Panc1 (cell line): ENCODE measurements at places on chromosomes 11 and 22.

DNA sequence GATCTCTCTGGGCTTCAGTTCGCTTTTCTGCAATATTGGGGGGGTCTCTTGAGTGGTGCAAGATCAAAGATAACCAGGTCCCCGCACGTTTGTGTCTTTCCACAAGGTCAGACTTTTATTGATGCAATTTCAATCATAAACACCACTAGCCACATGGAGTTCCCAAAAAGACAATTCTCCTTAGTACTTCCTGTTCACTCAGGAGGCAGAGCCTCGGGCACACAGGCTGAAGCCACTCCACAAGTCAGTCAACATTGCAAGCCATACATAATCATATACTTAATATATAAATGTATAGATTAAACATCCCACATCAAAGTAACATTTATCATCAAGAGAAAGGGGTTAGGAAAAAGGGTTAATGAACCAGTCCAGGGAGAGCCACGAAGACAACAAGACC, 12.0 kb downstream of the ST14 start:
- H3K27ac ChIP-seq = no peak overlapping the region
- H3K4me3 ChIP-seq = no peak overlapping the region
- H3K36me3 ChIP-seq = no peaks in the 10 kb centered on the region
- no peaks in the 10 kb centered on the region for H3K27me3 ChIP-seq
- H3K4me1 ChIP-seq = no peaks in the 10 kb centered on the region

DNA sequence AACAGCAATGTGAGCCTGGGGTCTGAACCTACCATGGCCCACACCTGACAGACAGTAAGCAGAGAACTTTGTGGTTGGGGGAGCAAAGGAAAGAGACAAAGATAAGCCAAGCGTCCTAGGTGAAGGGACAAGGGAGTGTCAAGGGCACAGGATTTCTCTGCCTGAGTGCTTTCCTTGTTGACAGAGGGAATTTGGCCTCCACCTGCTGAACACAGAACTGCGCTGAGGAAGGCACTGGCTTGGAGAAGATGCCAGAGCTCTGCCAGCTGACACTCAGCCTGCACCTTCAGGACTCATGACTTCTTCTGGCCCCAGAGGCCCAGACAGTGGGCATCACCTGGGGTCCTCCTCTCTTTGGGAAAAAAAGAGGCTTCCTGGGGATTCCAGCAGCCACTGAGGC, 789 bp upstream of the LRRC55 start:
- H3K4me3 ChIP-seq = no peak overlapping the region
- H3K27me3 ChIP-seq = peaks cover 4% of the 10 kb centered on the region; the same call in 1 of the 2 replicates
- no peaks in the 10 kb centered on the region for H3K4me1 ChIP-seq
- no peaks in the 10 kb centered on the region for H3K36me3 ChIP-seq
- no peak overlapping the region for H3K27ac ChIP-seq

GRCh38 chr22:31876156-31876920, 68.0 kb upstream of the YWHAH start:
- no peak overlapping the region for H3K4me3 ChIP-seq
- H3K36me3 ChIP-seq = no peaks in the 10 kb centered on the region
- no peaks in the 10 kb centered on the region for H3K4me1 ChIP-seq
- DNase-seq = no peak
- H3K27ac ChIP-seq = no peak overlapping the region

- no peaks in the 10 kb centered on the region for H3K27me3 ChIP-seq
- H3K36me3 ChIP-seq = no peaks in the 10 kb centered on the region
- no peak overlapping the region for H3K4me3 ChIP-seq
- no peak overlapping the region for H3K27ac ChIP-seq
These were observed 75.9 kb downstream of the DGCR2 start for GRCh38 chr22:19046287-19046686.

GRCh38 chr11:32466279-32466915, 31.1 kb upstream of the WT1 start:
- no peak for DNase-seq
- H3K27me3 ChIP-seq = no peaks in the 10 kb centered on the region
- no peaks in the 10 kb centered on the region for H3K36me3 ChIP-seq
- no peak overlapping the region for H3K4me3 ChIP-seq
- H3K4me1 ChIP-seq = 0 out of 2 replicates have a peak, but pooled peaks cover 3% of the 10 kb centered on the region

- peaks cover 33% of the 10 kb centered on the region for H3K27me3 ChIP-seq
- no peak overlapping the region for H3K27ac ChIP-seq
- peaks cover 6% of the 10 kb centered on the region; the same call in 1 of the 2 replicates for H3K4me1 ChIP-seq
- H3K36me3 ChIP-seq = no peaks in the 10 kb centered on the region
- H3K4me3 ChIP-seq = 0 out of 2 replicates have a peak overlapping the region, but pooled peaks have one; percentile 6
- DNase-seq = no peak
These were observed 9.3 kb upstream of the CEP295 start for GRCh38 chr11:93652161-93652597.

DNA sequence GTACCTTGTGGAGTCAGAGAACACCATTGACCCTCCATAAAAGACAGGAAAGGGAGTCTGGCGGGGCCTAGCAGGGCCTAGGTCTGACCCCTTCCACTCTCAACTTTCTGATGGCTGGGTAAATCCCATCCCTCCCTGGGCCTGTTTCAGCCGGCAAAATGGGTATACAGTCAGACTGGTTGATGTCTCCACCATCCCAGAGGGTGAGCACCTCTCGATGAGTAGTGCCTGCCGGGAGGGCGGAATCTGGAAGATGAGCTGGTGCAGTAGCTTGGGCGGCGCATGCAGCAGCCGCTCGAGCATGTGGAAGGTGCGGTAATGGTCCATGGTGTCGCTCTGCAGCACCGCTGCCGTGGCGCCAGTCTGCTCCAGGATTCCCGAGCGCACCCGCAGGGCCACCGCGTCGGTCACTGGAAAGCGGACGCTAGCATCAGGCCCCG, 528 bp downstream of the FIBP start:
- H3K4me1 ChIP-seq = peaks cover 47% of the 10 kb centered on the region
- H3K4me3 ChIP-seq = peak overlapping the region; percentile 93
- no peak for DNase-seq
- peak overlapping the region; percentile 98 for H3K27ac ChIP-seq
- peaks cover 4% of the 10 kb centered on the region; the same call in 1 of the 2 replicates for H3K36me3 ChIP-seq

- H3K36me3 ChIP-seq = no peaks in the 10 kb centered on the region
- no peaks in the 10 kb centered on the region for H3K27me3 ChIP-seq
- no peak overlapping the region for H3K4me3 ChIP-seq
These were observed 110.1 kb downstream of the NOX4 start for GRCh38 chr11:89381094-89381493.

DNA sequence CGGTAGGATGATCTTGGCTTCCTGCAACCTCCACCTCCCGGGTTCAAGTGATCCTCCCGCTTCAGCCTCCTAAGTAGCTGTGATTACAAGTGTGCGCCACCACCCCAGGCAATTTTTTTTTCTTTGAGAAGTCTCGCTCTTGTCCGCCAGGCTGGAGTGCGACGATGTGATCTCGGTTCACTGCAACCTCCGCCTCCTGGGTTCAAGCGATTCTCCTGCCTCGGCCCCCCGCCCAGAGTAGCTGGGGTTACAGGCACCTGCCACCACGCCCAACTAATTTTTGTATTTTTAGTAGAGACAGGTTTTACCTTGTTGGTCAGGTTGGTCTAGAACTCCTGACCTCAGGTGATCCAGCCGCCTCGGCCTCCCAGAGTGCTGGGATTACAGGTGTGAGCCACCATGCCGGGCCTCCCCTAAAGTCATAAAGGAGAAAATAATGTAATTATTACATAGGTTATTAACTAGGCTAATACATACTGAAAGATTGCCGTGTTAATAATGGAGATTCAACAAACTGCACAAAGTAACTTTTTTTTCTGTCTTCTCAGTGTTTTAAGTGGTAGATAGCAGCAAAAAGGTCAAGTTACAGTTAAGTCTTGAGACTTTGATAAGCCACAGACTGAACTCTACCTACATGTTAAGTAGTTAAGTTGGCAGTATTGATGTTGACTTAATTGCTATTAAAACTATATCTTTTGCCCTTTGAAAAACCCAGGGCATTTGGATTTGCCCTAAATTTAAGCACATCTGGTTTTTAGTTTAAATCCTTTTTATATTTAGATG, 3.9 kb downstream of the CAPRIN1 start:
- peaks cover 44% of the 10 kb centered on the region for H3K4me1 ChIP-seq
- no peak for DNase-seq
- H3K27ac ChIP-seq = peak overlapping the region; percentile 98; the same call in 1 of the 2 replicates
- H3K36me3 ChIP-seq = peaks cover 33% of the 10 kb centered on the region

DNA sequence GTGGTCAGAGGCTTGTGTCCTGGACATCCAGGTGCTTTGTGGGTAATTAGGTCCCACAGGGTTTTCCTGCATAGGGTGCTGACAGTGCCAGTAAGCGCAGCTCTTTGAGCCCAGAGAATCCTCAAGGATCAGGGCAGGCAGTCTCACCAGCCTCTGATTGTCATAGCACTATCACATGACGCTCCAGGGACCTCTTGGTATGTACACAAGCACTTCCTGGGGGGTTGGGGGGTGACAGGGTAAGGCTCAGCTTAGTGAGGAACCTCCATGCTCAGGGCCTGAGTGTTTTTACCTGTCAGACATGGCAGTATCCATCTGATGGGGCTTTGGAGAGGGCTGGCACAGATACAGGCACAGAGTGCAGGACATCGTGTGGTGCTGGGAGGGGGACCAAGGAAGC, 27.9 kb upstream of the SUSD2 start:
- no peaks in the 10 kb centered on the region for H3K36me3 ChIP-seq
- no peak for DNase-seq
- H3K27ac ChIP-seq = no peak overlapping the region
- H3K27me3 ChIP-seq = no peaks in the 10 kb centered on the region

DNA sequence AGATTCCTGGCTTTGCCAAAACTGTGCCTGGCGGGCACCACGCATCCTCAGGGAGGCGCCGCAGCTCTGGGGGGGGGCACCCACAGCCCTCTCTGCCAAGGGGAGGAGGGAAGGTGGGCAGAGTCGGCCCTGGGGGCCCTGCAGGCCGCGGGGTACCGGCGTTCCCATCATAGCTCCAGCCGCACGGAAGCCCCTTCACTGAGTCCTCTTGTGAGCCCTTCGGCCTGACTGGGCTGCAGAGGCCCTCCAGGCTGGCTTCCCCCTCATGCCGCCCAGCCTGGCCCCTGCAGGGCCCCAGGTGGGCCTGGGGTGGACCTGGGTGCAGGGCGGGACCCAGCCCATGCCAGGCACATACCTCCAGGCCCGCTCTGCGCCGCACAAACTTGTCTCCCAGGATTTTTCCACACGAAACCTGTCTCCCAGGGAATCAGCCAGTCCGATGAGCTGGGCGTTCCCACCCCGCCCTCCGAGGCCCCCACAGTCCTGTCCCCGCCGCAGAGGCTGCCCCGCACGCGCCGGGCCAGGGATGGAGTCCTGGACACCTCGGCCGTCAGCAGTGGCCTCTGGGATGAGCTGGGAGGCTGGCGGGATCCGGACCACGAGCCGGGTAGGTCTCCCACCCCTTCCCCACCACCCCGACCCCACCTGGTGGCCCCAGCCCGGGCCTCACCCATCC, 1.8 kb upstream of the PKP3 start:
- no peak overlapping the region; the same call in 1 of the 2 replicates for H3K27ac ChIP-seq
- no peaks in the 10 kb centered on the region for H3K36me3 ChIP-seq
- no peaks in the 10 kb centered on the region for H3K27me3 ChIP-seq
- peaks cover 51% of the 10 kb centered on the region for H3K4me1 ChIP-seq
- DNase-seq = no peak

DNA sequence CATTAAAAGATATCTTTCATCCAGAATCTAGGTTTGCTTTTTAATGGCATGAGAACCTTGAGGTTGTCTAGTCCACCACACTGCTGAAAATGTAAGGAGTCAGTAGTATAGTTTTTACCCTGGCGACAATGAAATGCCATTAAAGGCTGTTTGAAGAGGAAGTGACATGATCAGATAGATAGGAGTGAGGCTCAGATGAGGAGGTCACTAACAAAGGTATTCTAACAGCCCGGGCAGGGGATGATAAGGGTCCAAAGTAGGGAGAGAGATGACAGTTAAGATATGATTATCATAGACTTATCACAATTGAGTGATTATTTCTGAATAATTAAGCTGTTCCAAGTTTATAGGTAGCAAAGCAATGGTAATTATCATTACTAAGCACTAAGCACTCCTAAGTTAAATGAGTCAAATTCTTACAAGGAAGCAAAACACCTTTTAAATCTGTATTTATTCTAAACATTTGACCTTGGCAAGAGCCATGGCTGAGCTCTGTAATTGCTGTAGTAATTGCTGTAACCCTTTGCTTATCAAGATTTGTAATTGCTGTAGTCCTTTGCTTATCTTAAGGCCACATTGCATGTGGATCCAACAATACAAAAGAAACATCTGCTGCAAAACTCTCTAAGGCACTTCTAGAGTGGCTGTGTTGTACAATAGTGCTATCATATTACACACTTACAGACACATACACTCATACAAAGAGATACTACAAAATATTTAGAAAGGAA, 92.6 kb downstream of the ENTHD1 start:
- H3K4me1 ChIP-seq = no peaks in the 10 kb centered on the region
- no peak for DNase-seq
- no peaks in the 10 kb centered on the region for H3K27me3 ChIP-seq
- no peak overlapping the region for H3K4me3 ChIP-seq
- H3K36me3 ChIP-seq = no peaks in the 10 kb centered on the region
- H3K27ac ChIP-seq = no peak overlapping the region

DNA sequence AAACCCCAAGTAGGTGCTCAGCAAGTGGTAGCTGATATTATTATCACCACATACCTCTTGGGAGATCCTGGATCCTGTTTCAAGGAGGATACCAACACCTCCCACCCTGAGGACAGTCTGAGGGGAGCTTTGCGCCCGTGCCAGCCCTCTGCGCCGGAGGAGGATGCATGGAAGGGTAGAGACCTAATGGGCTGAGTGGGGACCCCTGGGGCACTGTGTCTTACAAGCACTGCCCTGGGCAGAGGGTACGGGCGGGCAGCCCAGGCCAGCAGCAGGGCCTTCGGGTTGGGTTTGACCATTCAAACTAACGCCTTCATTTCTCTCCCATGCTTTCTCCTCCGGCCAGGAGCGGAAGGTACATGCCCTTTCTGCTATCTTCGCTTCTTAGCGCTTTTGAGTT, 26.3 kb downstream of the MYBPC3 start:
- H3K36me3 ChIP-seq = no peaks in the 10 kb centered on the region
- no peak overlapping the region for H3K4me3 ChIP-seq

GRCh38 chr22:37566903-37567798, 6.9 kb downstream of the CDC42EP1 start:
- H3K4me1 ChIP-seq = peaks cover 44% of the 10 kb centered on the region
- 0 out of 2 replicates have a peak overlapping the region, but pooled peaks have one; percentile 34 for H3K27ac ChIP-seq
- no peaks in the 10 kb centered on the region for H3K27me3 ChIP-seq
- H3K36me3 ChIP-seq = no peaks in the 10 kb centered on the region
- no peak for DNase-seq

DNA sequence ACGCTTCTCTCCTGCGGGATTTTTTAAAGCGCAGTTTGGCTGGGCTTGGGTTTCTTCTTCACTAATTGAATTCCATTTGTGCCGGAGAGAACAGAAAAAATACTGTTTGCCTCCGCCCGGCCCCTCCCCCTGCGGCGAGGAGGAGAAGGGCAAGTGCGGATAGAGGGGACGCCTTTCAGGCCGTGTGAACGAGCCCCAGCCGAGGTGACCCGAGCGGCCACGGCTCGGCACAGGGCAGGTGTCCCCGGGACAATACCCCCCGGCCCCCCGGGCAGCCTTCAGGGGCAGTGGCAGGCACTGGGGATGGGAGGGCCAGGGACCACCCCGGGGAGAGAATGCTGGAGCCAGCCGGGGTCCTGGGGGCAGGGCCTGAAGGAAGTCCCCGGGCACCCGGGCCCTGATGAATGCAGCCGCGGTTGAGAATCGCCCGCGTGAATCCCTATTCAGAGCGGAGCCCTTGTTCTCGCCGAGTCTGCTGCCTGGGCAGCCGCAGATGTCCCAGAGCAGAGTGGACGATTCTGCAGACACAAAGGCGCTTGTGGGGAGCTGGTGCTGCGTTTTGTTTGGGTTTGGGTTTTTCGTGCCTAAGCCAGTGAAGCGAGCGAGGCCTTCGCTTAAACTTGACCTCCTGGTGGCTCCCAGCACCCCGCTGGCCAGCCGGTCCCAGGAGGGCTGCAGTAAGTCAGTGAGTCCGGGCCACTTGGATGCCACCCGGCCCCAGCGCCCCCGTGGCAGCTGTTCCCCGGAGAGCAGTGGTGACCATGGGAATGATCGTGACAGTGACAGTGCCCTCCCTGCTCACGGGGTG, 96.0 kb downstream of the WNT7B start:
- H3K27me3 ChIP-seq = no peaks in the 10 kb centered on the region
- DNase-seq = no peak
- H3K4me1 ChIP-seq = no peaks in the 10 kb centered on the region
- no peak overlapping the region for H3K4me3 ChIP-seq
